Activated naive CD8-positive, alpha-beta T cell treated with anti-CD3 and anti-CD28 coated beads for 36 hours (primary cell): ENCODE measurements at places on chromosomes 4 and X.

DNA sequence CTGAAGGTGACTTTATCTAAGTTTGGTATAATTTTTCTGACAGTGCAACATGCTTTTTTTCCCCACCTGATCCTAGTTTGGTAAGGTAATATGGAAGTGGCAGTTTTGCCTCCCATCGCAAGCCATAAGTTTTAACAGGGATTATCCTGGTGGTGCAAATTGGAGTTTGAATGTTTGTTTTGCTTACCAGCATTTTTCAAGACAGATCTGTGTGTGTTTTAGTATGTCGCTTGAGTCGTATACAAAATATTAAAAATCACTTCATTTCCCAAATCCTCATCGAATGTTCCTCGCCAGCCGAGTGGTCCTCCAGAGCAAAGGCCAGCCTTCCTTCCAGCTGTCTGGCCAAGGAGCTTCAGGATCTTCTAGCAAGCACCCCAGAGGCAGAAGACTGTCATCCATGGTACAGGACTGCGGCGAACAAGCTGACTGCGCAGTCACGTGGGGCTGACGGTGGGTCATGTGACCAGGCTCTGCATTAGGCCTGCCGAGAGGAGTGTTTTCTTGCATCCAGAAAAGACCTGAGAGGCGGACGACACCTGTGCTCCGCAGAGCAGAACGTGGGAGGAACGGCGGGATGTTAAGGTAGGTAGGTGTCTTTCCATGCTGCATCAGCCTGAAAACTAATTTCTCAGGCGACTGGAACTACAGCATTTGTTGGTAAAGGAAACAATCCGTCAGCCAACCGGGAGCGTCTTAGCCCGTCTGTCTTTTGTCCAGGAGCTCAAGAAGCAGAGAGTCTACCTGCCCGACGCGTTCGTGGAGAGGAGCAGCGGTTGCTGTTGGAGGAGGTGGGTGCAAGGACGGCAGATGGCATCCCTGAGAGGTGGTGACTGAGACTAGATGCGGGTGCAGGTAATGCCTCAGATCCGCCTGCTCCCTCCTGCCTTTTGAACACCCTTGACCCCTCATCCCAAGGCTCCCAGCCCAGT is at the start of gene GPRASP3:
GPRASP3 (plus strand) TSS at position 507 of the 932 bp plus-strand sequence. CDS start 28,253 bp downstream, outside the sequence.
- H3K4me1 ChIP-seq, result peaks cover 10% of the 10 kb centered on the region
- DNase-seq, result peak; percentile 75
- peak within 1 kb of the TSS; percentile 95 for H3K4me3 ChIP-seq
- no peaks in the 10 kb centered on the region for H3K27me3 ChIP-seq
- no peaks in the 10 kb centered on the region for H3K36me3 ChIP-seq
- peak within 1 kb of the TSS; percentile 74 for H3K27ac ChIP-seq

GRCh38 chrX:85243155-85243554 is 424 bp downstream of the SATL1 start:
- H3K27me3 ChIP-seq, result peaks cover 4% of the 10 kb centered on the region
- no peak for DNase-seq
- no peak overlapping the region for H3K27ac ChIP-seq
- H3K4me3 ChIP-seq, result peak overlapping the region; percentile 50
- no peaks in the 10 kb centered on the region for H3K36me3 ChIP-seq
- peaks cover 3% of the 10 kb centered on the region for H3K4me1 ChIP-seq

DNA sequence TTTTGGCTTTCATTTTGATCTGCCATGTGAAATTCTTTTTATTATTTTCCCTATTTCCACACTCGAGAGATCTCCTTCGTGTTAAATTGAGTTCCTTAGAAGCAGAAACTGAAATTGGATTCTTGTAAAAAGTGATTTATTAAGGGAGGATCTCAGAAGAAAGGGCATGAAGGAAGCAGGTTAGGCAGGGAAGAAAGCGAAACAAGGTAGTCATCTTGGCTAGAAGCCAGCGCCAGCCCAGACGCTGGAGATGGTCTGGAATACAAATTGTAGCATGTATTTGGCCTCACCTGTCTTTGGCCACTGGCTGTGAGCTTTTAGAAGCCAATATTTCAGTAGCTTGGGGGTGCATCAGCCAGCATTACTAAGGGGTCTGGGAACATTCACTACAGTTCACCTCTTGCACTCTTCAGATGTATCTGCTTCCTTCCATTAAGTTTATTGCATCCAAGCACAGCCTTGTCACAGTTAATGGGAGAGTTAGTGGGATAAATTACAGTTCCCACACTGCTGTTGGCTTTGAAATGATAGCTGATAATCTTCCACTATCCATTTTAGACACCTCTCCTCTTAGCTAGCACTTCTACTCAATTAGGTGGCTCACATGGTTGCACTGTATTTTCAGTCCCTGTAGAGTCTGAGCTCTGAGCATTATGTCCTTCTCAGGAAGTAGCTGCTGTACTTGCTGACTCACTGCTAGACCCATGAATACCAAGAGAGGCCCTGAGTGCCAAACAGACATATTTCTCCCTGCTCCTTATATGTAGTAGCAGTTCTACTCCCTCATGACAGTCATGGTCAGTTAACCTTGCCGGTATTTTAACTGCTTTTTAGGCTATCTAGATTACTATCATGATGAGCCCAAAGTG is 14.6 kb downstream of the GRXCR1 start:
- no peak overlapping the region for H3K4me3 ChIP-seq
- DNase-seq, result no peak
- no peaks in the 10 kb centered on the region for H3K36me3 ChIP-seq
- H3K27ac ChIP-seq, result no peak overlapping the region
- peaks cover 2% of the 10 kb centered on the region for H3K4me1 ChIP-seq

- H3K27ac ChIP-seq, result no peak overlapping the region
- H3K27me3 ChIP-seq, result no peaks in the 10 kb centered on the region
- no peaks in the 10 kb centered on the region for H3K36me3 ChIP-seq
- no peak overlapping the region for H3K4me3 ChIP-seq
- H3K4me1 ChIP-seq, result no peaks in the 10 kb centered on the region
These were observed 295.1 kb upstream of the TAPT1 start for GRCh38 chr4:16521156-16521915.

DNA sequence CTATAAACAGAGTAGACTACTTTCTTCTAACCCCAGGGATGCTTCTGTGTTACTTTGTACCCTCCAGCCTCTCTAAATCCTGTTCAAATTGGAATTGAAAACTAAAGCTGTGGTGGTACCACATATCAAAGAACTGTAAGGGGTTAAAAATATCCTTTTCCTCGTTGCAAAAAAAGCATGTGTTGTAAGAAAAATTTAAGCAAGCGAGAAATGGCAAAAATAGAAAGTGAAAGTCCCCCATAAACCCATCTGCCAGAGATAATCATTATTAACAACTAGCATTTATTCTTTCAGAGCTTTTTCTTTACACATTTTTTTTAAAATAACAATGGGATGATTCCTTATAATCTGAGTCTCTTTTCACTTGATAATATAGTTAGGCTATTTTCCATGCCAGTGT is 40.6 kb downstream of the TMEM164 start:
- H3K4me3 ChIP-seq, result no peak overlapping the region
- peaks cover 5% of the 10 kb centered on the region for H3K36me3 ChIP-seq
- no peaks in the 10 kb centered on the region for H3K27me3 ChIP-seq
- DNase-seq, result no peak

DNA sequence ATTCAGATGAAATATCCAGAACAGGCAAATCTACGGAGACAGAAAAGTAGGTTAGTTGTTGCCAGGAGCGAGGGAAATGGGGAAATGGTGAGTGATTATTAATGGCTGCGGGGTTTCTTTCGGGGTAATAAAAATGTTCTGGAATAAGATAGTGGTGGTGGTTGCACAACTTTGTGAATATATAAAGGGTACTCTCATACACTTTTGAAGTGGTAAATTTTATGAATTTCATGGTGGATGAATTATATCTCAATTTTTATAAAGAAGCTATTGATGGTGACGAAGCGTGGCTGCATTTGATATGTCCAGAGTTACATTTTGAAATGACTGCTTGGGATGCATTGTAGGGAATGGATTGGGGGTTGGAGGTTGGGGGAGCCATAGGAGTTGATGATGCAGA is 16.3 kb downstream of the FAM47E start:
- no peaks in the 10 kb centered on the region for H3K27me3 ChIP-seq
- H3K4me1 ChIP-seq, result no peaks in the 10 kb centered on the region
- H3K27ac ChIP-seq, result no peak overlapping the region
- no peak for DNase-seq

- no peaks in the 10 kb centered on the region for H3K36me3 ChIP-seq
- H3K4me1 ChIP-seq, result no peaks in the 10 kb centered on the region
- H3K27me3 ChIP-seq, result peaks cover 4% of the 10 kb centered on the region
- no peak overlapping the region for H3K4me3 ChIP-seq
- DNase-seq, result no peak
- H3K27ac ChIP-seq, result no peak overlapping the region
These were observed 24.7 kb downstream of the ACE2 start for GRCh38 chrX:15576019-15576418.

DNA sequence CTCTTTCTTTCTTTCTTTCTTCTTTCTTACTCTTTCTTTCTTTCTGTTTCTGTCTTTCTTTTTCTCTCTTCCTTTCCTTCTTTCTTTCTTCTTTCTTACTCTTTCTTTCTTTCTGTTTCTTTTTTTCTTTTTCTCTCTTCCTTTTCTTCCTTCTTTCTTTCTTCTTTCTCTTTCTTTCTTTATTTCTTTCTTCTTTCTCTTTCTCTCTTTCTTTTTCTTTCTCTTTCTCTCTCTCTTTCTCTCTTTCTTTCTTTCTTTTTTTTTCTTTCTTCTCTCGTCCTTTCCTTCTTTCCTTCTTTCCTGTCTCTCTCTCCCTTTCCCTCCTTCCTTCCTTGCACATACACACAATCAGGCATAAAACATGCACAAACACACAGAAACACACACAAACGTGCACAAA is 79.3 kb upstream of the SHOX start:
- H3K4me1 ChIP-seq, result no peaks in the 10 kb centered on the region
- no peak for DNase-seq
- H3K27ac ChIP-seq, result no peak overlapping the region
- H3K27me3 ChIP-seq, result peaks cover 3% of the 10 kb centered on the region
- H3K36me3 ChIP-seq, result no peaks in the 10 kb centered on the region
- H3K4me3 ChIP-seq, result no peak overlapping the region

DNA sequence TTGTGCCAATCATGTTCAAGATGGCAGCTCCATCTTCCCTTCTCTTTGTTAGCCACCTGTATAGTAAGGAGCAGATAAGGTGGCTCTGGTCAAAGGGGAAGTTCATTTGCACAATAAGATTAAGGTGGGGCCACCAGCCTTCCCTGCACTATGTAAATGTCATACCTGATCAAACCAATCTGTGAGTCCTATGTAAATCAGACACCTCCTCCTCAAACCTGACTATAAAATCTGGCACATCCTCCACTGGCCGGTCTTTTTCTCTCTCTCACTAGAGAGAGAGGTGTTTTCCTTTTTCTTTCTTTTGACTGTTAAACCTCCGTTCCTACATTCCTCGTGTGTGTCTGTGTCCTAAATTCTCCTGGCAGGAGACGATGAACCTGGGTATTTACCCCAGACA is 572.5 kb upstream of the AADAT start:
- no peaks in the 10 kb centered on the region for H3K36me3 ChIP-seq
- no peaks in the 10 kb centered on the region for H3K4me1 ChIP-seq
- H3K27ac ChIP-seq, result no peak overlapping the region
- no peaks in the 10 kb centered on the region for H3K27me3 ChIP-seq
- no peak for DNase-seq

DNA sequence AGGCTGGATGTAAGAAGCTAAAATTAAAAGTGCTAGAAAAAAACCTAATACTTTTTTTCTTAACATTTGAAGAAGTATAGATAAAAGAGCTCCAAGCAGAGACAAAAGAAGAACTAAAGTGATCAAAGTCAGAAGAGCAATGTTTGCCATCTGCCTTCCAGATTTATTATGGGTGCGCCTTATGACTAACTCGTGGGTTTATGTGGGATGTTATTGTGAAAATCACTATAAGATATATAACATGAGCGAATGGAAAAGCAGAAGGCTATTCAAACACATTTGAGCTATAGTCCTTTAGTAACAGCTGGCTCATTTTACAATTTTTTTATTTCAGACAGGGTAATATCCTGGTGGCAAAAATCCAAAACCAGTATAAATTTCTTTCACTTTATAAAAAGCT is 1040.7 kb downstream of the RAPGEF2 start:
- H3K4me3 ChIP-seq, result no peak overlapping the region
- no peak for DNase-seq
- H3K36me3 ChIP-seq, result no peaks in the 10 kb centered on the region
- H3K27me3 ChIP-seq, result no peaks in the 10 kb centered on the region
- no peaks in the 10 kb centered on the region for H3K4me1 ChIP-seq

- no peak overlapping the region for H3K27ac ChIP-seq
- DNase-seq, result no peak
- H3K36me3 ChIP-seq, result no peaks in the 10 kb centered on the region
- peaks cover 55% of the 10 kb centered on the region for H3K27me3 ChIP-seq
- H3K4me3 ChIP-seq, result no peak overlapping the region
These were observed 78.1 kb upstream of the DHRSX start for GRCh38 chrX:2578864-2579263.

- H3K4me3 ChIP-seq, result no peak overlapping the region
- H3K27me3 ChIP-seq, result no peaks in the 10 kb centered on the region
- H3K4me1 ChIP-seq, result peaks cover 32% of the 10 kb centered on the region
- H3K27ac ChIP-seq, result no peak overlapping the region
- peaks cover 26% of the 10 kb centered on the region for H3K36me3 ChIP-seq
These were observed 75.0 kb downstream of the NBDY start for GRCh38 chrX:56803850-56804681.

GRCh38 chr4:169996379-169997240 is 29.6 kb downstream of the MFAP3L start:
- H3K36me3 ChIP-seq, result no peaks in the 10 kb centered on the region
- H3K4me1 ChIP-seq, result peaks cover 1% of the 10 kb centered on the region
- no peaks in the 10 kb centered on the region for H3K27me3 ChIP-seq
- H3K4me3 ChIP-seq, result no peak overlapping the region
- H3K27ac ChIP-seq, result no peak overlapping the region

GRCh38 chr4:3215733-3216132 is 33.2 kb upstream of the MSANTD1 start:
- H3K27ac ChIP-seq, result no peak overlapping the region
- H3K27me3 ChIP-seq, result no peaks in the 10 kb centered on the region
- H3K4me1 ChIP-seq, result no peaks in the 10 kb centered on the region
- H3K36me3 ChIP-seq, result peaks cover 9% of the 10 kb centered on the region

- DNase-seq, result no peak
- H3K36me3 ChIP-seq, result no peaks in the 10 kb centered on the region
- peaks cover 8% of the 10 kb centered on the region for H3K27me3 ChIP-seq
- H3K4me1 ChIP-seq, result peaks cover 6% of the 10 kb centered on the region
- no peak overlapping the region for H3K27ac ChIP-seq
These were observed 23.3 kb upstream of the LNX1 start for GRCh38 chr4:53614591-53614990.

GRCh38 chr4:163757219-163757618 is 262.7 kb downstream of the TMA16 start:
- no peak overlapping the region for H3K4me3 ChIP-seq
- peaks cover 2% of the 10 kb centered on the region for H3K4me1 ChIP-seq
- no peak for DNase-seq
- H3K27ac ChIP-seq, result no peak overlapping the region

GRCh38 chrX:130793975-130794374 is 109.0 kb downstream of the ENOX2 start:
- H3K4me3 ChIP-seq, result no peak overlapping the region
- H3K27ac ChIP-seq, result no peak overlapping the region
- no peaks in the 10 kb centered on the region for H3K4me1 ChIP-seq
- H3K27me3 ChIP-seq, result no peaks in the 10 kb centered on the region
- H3K36me3 ChIP-seq, result peaks cover 7% of the 10 kb centered on the region

- H3K27ac ChIP-seq, result peak overlapping the region; percentile 92
- H3K4me3 ChIP-seq, result peak overlapping the region; percentile 52
- no peak for DNase-seq
- peaks cover 88% of the 10 kb centered on the region for H3K4me1 ChIP-seq
These were observed 37.7 kb downstream of the RHOH start for GRCh38 chr4:40234519-40235039.
